ENCODE measurements at places on chromosomes 12 and 14.

DNA sequence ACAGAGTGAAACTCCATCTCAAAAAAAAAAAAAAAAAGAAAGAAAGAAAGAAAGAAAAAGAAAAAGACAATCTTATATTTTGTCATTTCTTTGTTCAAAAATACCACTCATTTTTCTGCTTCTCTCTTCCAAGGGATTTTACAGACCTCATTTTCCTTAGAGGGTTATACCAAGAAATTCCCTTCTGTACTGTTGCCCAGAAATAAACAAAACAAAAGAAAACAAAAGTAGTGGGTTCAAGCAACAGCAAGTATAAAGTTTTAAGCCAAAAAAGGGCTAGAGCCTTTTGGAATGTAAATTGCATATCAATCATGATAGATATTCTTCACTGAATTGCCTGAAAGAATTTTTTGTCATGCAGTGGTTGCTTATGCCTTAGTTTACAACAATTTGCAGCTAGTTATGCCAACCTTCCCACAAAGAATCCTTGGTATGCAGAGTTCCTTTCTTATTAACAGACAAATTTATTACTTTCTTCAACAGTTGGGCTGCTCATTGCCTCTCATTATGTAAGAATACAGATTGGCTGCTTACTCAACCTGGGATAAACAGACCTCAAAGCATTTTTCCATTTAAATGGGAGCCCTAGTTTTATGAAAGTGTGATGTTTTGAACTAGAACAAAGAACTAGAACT is 129.1 kb upstream of the PPFIA2 start:
- ATAC-seq: no peak

DNA sequence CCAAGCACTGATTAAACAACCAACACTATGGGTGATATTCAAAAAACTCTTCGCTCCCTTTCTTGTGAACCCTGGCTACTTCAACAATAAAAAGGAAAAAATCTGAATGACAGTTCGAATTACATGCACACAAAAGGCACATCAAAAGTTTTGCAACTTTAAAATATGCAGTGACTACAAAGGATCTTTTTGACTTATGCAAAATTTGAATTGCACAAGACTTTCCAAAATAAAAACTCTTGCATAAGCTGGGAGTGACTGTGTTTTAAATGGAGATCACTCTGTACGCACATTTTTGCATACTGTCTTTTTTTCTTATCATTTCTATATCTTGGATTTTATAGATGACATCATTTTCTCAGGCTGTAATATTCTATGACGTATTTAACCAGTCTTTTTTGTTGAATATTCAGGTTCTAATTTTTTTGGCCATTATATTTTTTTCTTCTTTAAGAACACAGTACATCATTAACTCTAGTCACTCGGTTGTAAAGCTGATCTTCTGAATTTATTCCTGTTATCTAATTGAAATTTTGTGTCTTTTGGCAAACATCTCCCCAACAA is 667.6 kb upstream of the TBX3 start:
- ATAC-seq: no peak

- ATAC-seq: no peak
Observed at GRCh38 chr14:99966037-99966835, 99.0 kb upstream of the EVL start.

GRCh38 chr14:25062022-25062321 is 12.0 kb upstream of the STXBP6 start:
- ATAC-seq: no peak

DNA sequence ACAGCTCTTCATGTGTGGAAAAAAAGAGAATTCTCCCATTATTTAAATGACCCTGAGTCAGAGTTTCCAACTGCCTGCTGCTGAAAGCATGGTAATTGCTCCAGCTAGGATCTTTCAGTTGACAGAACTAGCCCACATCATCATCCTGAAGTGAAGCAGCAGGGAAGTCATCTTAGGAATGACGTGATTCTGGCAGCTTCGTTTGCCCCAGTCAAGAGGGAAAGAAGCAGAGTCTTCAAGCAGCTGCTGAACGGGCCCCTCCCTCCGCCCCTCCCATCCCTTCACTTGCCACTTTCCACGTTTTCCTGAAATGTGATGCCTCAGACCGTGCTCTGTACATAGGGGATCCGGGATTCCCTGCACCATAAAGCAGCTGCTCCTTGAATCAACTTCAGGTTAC is 455.0 kb upstream of the TMEM132C start:
- ATAC-seq: no peak

DNA sequence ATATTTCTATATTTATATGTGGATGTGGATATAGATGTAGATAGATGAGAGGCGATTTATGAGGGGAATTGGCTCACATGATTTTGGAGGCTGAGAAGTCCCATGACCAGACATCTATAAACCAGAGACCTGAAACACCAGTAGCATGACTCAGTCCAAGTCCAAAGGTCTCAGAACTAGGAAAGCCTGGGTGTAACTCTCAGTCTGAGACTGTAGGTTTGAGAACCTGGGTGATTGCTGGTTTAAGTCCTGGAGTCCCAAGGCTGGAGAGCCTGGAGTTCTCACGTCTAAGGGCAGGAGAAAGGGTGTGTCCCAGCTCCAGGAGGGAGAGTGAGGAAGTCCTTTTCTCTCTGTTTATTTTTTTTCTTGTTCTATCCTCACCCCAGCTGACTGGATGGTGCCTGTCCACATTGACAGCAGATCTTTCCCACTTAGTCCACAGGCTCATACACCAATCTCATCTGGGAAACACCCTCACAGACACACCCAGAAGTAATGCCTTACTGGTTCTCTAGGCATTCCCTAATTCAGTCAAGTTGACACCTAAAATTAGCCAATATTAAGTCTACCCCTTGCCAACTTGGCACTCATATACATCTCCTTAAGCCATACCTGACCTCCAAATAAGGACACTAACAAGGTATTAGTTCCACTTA is 45.4 kb downstream of the EMP1 start:
- peak; percentile 58 for ATAC-seq

GRCh38 chr12:121574025-121574424 is 6.8 kb downstream of the KDM2B start:
- ATAC-seq: no peak

GRCh38 chr14:38224338-38224737 is 16.6 kb downstream of the SSTR1 start:
- ATAC-seq: no peak

- no peak for ATAC-seq
Observed at GRCh38 chr12:77599782-77600467, 230.8 kb upstream of the NAV3 start.

- ATAC-seq: no peak
Observed at GRCh38 chr12:11855983-11856374, 206.5 kb downstream of the ETV6 start.

DNA sequence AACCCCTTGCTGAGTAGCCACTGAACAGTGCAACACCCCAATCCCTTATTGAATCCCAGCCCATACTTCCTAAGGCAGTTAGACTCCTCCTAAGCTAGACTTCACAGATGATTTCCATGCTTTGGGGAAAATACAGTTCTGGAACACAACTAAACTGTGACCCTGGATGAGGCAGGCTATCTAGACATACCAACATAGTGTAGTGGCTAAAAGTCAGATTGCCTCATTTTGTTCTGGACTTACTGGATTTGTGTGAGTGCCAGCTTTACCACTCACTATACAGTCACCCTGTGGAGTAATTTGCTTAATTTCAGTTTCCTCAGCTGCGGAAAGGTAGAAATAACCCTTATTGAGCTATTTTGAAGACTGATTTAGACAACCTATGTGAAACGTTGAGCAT is 203.1 kb downstream of the ASCL1 start:
- ATAC-seq: no peak

DNA sequence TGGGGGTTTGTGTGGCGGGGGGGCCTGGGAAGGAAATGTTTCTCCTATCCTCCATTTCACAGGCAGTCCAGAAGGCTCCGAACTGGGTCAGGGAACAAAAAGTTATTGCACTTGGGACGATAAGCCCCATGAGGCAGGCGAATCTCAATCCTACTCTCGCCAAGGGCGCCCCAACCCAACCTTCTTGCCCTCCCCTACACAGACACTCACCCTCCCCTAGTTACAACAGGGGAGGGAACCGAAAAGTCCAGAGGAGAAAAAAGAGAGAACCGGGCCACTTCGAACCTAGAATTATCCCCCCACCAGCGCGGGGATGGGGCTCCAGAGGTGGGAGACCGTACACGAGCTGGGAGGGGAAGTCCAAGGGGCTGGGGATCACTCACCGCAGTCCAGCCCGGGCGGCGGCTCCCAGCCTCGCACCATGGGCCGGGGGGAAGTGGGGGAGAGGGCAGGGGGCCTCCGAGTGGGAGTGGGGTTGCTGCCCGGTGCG is 357 bp downstream of the HOMEZ start:
- ATAC-seq: peak; percentile 43

DNA sequence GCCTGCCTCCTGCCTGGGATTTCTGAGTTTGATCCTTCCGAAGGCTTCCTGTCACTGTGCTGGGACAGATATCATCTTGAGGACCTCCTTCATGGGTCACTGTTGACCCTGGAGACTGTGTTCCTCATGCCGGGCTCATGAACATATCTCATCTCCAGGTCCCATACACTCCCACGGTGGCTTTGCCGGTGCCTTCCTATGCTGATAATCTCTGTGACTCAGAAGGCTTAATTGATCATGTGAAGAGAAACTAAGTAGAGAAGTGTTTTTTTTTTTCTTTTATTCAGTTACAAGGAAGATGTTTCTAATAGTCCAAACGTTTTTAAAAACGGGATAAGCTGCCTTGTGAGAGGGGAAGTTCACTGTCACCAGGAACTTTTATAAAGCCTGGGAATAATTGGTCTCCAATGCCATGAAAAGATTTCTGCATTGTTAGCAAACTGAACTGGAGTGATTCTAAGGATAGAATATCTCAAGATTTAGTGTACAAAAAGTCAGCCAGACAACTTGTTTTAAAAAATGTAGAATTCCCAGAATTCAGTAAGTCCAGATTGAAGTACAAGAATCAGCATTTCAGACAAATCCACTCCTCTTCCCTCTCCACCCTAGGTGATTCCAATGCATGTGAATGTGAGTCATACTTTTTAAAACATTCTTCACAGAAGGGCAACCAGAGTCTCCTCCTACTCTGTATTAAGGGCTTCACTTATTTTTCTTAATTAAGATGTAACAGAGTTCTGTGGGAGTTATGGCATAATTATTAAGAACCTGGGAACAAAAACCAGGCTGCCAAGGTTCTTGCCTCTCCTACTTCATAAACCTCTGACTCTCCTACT is 139.8 kb upstream of the LGR5 start:
- no peak for ATAC-seq

DNA sequence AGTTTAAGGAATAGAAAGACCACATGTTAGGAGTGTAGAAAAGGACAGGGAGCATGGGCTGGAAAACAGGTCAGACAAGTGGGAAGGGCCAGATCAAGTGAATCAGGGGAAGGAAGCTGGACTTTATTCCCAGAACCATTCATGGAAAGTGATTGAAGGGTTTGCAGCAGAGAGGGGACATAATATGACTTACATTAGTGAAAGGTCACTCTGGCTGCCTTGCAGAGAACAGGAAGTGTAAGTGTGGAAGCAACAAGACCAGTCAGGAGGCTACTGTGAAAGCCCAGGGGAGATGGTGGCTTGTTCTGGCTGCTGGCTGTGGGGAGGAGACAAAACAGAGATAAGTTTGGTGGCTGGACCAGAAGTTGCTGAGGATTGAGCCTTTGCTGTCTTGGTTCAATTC is 69.1 kb downstream of the VCPKMT start:
- ATAC-seq: no peak

- no peak for ATAC-seq
Observed at GRCh38 chr12:80176706-80177105, 77.4 kb downstream of the OTOGL start.

- no peak for ATAC-seq
Observed at GRCh38 chr12:121713793-121714192, 1.2 kb downstream of the TMEM120B start.

DNA sequence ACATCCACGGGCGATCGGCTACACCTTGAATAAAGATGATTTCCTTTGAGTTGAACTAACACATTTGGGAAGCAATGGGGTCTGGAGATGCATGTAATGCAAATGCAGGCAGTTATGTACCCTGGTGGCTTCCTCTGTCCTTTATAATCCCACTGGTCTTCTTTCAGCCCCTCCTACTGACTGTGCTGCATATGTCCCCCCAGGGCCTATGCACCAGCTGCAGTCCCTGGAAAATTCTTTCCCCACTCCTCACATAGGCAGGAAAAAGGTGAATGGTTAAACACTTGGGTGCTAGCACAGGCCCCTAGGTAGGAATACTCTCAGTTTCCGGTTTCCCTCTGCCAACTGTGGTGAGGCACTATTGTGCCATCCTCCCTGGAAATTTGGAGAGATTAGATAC is 294.8 kb upstream of the SOX5 start:
- no peak for ATAC-seq

- no peak for ATAC-seq
Observed at GRCh38 chr14:92465353-92466055, 48.1 kb upstream of the RIN3 start.

GRCh38 chr14:38143659-38144505 is 63.8 kb upstream of the SSTR1 start:
- no peak for ATAC-seq

GRCh38 chr14:59208224-59208814 is 19.9 kb downstream of the DAAM1 start:
- no peak for ATAC-seq

DNA sequence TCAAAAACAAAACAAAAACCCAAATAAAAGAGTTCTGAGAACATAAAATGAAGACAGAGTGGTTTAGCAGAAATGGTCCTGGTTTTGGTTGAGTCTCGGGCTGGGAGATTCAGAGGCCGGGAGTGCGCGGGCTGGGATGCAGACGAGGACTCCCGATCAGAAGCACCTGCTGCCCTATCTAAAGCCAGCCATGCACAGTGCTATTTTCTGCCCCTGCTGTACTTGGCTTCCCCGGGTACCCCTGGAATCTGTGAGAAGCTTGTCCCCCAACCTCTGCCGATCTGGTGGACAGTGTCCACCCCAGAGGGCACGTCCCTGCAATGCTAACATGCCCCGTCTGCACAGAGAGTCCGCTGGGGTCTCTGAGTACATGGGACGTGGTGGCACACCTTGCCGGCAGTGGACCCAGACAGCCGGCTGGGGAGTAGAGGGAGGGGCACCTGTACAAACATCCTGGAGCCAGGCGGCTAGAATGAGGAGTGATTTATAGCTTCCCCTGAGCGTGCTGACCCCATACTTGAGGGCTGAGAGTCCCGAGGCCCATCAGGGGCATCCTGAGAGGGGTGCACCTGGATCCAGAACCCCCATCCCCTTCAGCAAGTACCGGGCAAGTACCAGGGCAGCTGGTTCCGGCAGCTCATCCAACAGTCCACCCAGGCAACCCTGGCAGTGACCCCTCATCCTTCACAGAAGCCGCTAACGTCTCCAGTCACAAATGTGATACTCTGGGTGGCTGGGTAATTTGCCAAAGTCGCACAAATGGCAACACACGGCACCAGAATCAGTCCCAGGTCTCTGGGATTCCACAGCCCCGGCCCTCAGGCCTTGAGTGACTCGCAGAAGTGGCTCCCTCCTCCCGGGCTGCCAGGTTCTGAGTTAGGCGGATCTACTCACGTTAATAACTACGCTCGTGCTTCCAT is 37.1 kb downstream of the CHGA start:
- no peak for ATAC-seq

- no peak for ATAC-seq
Observed at GRCh38 chr12:105485921-105486320, 155.4 kb downstream of the C12orf75 start.

- ATAC-seq: peak; percentile 85
Observed at GRCh38 chr12:118120579-118121363, 15.2 kb upstream of the PEBP1 start.

Data from activated T-helper 17 cell treated with anti-CD3 and anti-CD28 coated beads, Interleukin-2, amount 50 U/mL, for 72 hours (primary cell).